ENCODE measurements at places on chromosomes 2 and 18. TPM values are rescaled to one million over a fixed set of nuclear protein-coding genes. Genes with fewer than 3 reads are reported as not detected.

GRCh38 chr18:76323891-76324290 is 171.2 kb downstream of the ZNF516 start:
- no peaks in the 10 kb centered on the region for H3K36me3 ChIP-seq
- peak overlapping the region; percentile 31 for H3K27ac ChIP-seq
- no peak overlapping the region for H3K4me3 ChIP-seq
- no peaks in the 10 kb centered on the region for H3K4me1 ChIP-seq

DNA sequence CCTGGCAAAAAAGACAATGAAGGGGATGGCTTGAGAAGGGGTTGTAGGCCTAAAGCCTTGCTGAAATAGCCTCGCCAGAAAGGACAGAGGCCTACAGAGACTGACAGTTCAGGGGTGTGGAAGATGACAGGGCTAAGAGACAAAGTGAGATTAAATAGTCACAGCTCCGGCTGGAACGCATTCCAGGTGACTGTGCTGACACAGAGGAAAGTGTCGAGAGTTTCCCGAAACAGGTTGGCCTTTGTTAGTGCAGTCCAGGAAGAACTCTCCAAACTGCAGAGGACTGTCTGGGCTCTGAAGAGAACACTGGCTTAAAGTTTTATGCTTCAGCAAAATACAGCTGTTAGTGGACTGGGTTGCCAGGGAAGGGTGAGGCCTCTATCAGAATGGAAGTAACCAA is 52.8 kb downstream of the METTL4 start:
- no peak overlapping the region for H3K4me3 ChIP-seq
- peaks cover 9% of the 10 kb centered on the region for H3K4me1 ChIP-seq
- no peak overlapping the region for H3K27ac ChIP-seq
- H3K36me3 ChIP-seq, result no peaks in the 10 kb centered on the region
- peak; percentile 7 for DNase-seq

DNA sequence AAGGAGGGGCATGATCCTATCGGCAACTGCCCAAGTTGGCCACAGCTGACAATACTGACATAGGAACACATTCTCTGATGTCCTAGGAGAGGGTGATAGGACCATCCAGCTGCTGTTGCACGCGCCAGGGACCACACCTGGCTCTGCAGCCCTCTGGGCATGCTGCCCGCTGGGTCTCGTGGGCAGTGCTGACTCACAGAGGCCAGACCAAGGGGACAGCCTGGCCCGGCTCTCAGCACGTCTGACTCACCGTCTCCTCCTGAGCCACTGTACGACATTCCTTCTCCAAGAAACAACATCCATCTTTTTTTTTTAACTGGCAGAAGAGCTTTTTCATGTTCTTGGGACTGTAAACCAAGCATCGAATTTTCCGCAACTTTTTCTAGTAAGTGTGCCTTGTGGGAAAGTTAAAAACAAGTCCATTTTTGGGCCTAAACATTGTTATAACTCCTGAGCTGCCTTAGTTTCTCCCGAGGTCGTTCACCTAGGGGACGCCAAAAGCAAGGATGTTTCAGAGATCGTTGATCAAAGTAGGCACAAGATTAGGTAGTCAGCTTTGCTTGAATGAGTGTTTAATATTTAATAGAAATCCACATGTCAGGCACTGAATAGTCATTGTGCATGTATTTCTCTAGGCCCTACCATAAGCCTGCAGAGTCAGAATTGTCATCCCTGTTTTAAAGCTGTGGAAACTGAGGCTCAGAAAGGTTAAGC is 100.3 kb downstream of the TTC32 start:
- no peaks in the 10 kb centered on the region for H3K36me3 ChIP-seq
- H3K27ac ChIP-seq, result no peak overlapping the region
- H3K4me1 ChIP-seq, result peaks cover 4% of the 10 kb centered on the region
- DNase-seq, result peak; percentile 36
- no peaks in the 10 kb centered on the region for H3K27me3 ChIP-seq

DNA sequence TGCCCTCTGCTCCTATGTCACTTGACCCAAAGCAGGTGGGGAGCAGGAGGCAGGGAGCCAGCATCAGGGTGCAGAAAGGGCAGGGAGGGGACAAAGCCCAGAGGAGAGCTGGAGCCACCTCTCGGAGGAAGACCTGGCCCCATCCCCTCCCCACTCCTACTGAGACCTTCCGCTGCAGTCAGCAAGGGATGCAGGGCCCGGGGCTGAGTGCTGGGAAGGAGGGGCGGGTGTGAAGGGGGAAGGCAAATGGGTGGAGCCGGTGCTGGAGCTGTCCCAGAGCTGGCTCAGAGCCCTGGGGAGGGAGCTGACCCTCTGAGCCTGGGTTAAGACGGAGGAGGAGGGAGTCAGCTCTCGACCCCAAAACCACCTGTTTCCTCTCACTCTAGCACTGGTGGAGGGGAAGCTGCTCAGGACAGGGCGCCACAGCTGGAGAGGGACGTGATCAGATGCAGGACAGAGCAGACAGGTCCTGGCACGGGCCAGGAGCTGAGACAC is 33.8 kb downstream of the HS1BP3 start:
- H3K4me3 ChIP-seq, result no peak overlapping the region
- H3K27me3 ChIP-seq, result no peaks in the 10 kb centered on the region
- no peaks in the 10 kb centered on the region for H3K36me3 ChIP-seq
- peak overlapping the region; percentile 82 for H3K27ac ChIP-seq
- peak; percentile 64 for DNase-seq
- H3K4me1 ChIP-seq, result peaks cover 16% of the 10 kb centered on the region

DNA sequence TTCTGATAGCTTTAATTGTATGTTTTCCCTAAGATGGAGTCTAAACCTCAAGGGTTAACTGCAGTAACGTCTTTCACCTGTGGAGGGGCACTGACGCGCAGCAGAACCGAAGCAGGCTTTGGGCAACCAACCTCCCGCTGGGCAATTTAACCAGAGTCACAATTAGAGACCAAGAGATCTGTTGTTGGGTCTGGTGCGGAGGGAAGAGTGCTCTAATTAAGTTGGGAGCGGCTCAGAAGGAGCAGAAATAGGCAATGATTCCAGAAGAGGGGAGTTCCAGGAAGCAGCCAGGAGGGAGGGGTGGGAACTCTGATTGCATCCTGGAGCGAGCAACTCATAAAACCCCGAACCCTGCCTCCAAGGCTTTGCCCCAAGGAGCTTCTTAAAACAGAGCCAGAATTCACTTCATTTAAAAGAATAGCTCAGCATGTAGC is 245.8 kb downstream of the PAX3 start:
- no peaks in the 10 kb centered on the region for H3K4me1 ChIP-seq
- H3K4me3 ChIP-seq, result no peak overlapping the region
- H3K27me3 ChIP-seq, result no peaks in the 10 kb centered on the region
- DNase-seq, result no peak
- no peaks in the 10 kb centered on the region for H3K36me3 ChIP-seq
- no peak overlapping the region for H3K27ac ChIP-seq

GRCh38 chr2:10038716-10039115 is 4.6 kb upstream of the KLF11 start:
- no peaks in the 10 kb centered on the region for H3K27me3 ChIP-seq
- DNase-seq, result no peak
- no peak overlapping the region for H3K4me3 ChIP-seq
- peaks cover 42% of the 10 kb centered on the region for H3K4me1 ChIP-seq

GRCh38 chr2:200968735-200969134 is 5.3 kb upstream of the ORC2 start:
- DNase-seq, result no peak
- no peaks in the 10 kb centered on the region for H3K36me3 ChIP-seq
- no peak overlapping the region for H3K27ac ChIP-seq
- H3K4me1 ChIP-seq, result peaks cover 3% of the 10 kb centered on the region
- H3K27me3 ChIP-seq, result no peaks in the 10 kb centered on the region

DNA sequence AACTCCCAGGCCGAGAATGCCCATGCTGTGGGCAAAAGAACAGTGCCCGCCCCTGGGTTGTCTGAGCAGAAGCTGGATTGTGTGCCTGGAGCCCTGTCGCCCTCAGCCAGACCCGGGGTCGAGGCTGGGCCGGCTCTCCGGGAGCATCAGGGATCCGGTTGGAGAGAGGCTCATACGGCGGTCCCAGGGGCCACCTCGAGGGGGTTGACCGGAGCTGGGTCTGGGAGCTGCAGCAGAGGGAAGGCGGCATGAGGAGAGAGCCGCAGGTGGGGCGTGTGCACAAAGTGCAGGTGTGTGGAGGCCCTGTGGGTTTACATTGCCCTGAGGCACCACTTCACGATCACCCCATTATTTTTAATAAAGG is 39.5 kb downstream of the MBP start:
- H3K4me1 ChIP-seq, result no peaks in the 10 kb centered on the region
- no peak overlapping the region for H3K4me3 ChIP-seq
- no peak overlapping the region for H3K27ac ChIP-seq
- no peak for DNase-seq
- no peaks in the 10 kb centered on the region for H3K27me3 ChIP-seq
- H3K36me3 ChIP-seq, result no peaks in the 10 kb centered on the region

DNA sequence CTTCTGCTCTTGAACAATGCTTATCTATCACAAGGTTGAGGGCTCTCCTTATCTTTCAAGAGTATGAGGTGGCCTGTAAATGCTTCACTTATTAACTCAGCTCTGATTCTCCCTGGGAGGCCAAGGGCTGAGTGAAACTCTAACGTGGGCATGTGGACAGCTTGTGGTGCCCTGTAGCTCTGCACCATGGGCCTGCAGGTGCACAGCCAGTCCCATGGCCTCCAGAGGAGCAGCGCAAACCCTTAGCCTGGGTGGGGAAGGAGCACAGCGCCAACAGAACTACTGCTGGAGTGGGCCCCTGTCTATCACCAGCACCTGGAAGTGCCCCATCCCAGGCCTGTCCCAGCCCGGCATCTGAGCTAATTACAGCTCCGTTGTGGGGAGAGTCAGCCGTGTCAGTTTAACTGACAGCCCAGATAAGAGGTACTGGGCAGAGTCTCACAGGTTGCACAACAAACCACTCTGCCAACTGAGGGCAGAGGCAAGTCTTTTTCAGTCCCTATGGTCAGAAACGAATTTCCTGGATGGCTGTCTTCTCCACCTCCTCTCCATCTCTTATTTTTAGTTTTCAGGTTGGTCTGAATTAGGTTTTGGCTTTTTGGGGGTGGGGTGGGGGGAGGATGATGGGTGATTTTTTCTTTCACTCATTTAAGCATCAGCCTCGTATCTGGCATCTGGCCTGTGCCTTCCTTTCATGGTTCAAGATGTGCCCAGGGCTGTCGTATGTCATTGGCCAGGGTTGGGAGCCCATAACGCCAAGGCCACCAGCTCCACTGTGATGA is 219.5 kb downstream of the BCL2 start:
- H3K27ac ChIP-seq, result peak overlapping the region; percentile 71
- no peak overlapping the region for H3K4me3 ChIP-seq
- peaks cover 14% of the 10 kb centered on the region for H3K4me1 ChIP-seq
- no peaks in the 10 kb centered on the region for H3K36me3 ChIP-seq

DNA sequence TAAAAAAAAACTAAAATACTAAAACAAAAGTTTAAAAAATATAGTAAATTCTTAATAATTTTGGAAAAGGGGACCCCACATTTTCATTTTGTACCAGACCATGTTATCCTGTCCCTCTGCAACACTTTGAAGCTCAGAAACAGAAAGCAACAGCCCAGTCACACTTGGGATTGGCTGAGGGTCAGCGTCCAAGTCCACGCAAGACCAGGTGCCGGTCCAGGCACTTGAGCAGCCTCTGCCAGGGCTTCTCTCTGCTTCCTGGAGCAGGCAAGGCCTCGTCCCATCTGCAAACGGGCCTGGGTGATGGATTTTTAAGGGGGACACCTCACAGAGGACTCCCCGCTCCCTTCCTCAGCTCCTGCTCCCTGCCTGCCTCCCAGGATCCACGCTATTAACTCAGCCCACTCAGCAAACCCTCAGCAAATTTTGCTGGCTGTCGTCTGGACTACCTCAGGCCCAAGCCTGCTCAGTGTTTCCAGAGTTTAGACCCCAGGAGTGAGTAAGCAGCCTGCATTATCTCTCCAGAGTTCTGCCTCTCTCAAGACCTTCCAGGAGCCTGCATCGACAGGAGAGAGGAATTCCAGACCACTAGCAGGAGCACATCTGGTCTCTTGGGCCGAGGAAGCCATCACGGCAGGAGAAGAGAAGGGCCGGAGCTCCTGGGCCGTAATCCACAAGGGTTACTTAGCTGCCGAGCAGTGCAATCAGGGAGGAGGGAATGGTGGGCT is 88.7 kb upstream of the STPG4 start:
- no peaks in the 10 kb centered on the region for H3K27me3 ChIP-seq
- H3K4me3 ChIP-seq, result no peak overlapping the region
- DNase-seq, result no peak
- H3K27ac ChIP-seq, result no peak overlapping the region
- no peaks in the 10 kb centered on the region for H3K36me3 ChIP-seq

GRCh38 chr2:204880928-204881327 is 335.7 kb downstream of the PARD3B start:
- no peak for DNase-seq
- H3K36me3 ChIP-seq, result no peaks in the 10 kb centered on the region
- H3K4me3 ChIP-seq, result no peak overlapping the region
- H3K27me3 ChIP-seq, result no peaks in the 10 kb centered on the region
- no peak overlapping the region for H3K27ac ChIP-seq

DNA sequence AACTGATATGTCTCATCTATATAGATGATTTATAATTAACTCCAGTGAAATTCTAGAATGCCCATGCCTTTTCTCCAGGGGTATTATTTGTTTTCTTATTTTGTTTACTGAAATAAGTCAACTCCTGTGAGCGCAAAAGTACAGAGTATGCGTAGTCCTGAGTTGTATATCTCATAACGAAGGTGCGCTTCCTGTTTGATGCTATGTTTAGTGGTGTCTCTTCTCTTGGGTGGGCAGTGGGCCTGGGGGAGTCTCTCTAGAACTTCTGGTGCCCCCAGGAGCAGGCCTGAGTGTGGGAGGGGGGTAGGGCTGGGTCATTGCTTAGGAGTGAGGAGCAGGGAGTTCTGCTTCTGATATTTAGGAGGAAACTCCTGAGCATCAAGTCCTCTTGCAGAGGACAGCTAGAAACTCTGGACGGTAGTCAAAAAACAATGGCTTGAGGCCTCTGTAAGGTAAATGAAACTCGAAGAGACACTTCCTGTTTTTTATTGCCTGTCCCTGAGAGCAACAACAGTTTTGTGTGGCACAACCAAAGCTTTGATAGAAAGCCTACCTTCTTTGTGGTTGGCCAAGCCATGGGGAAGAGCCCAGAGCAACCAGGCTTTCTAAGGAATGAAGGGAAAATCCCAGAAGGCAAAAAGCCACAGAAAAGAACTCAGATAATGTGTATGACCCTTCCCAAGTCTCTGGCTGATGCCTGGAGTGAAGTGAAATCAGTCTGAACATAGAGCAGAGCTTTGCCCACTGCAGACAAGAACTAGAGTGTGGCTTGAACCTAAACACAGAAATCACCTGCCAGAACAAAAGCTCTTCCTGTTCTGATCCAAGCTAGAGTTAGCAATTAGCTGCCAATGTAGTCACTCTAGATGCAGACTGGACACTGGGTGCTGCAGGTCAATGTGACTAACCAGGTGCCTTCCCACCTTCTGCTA is 8.5 kb upstream of the SP140L start:
- no peak overlapping the region for H3K4me3 ChIP-seq
- DNase-seq, result no peak
- H3K36me3 ChIP-seq, result no peaks in the 10 kb centered on the region

DNA sequence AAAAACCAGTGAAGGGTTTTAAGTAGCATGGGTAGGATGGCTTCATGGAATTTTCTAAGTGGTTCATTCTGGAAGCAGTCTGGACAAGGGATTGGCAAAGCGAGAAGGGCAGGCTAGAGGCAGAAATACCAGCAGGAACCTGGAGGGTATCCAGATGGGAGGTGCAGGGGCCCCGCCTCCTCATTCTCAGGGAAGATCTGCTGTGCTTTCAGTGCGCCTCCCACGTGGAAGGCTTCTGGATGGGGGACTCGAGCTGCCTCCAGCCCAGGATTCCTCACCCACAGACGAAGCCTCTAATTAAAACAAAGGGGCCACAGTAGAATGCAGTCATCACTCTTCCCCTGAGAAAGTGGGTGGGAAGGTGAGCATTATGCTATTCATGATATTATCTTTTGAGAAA is 79.8 kb downstream of the VSNL1 start:
- no peak overlapping the region for H3K27ac ChIP-seq
- H3K36me3 ChIP-seq, result no peaks in the 10 kb centered on the region
- no peaks in the 10 kb centered on the region for H3K27me3 ChIP-seq
- no peak for DNase-seq

HOXD13 gene
- polyA plus RNA-seq, result not detected

SDC1 gene
- polyA plus RNA-seq, result 16.1 TPM

FN1 gene
- 17.9 TPM for polyA plus RNA-seq

ASB18 gene
- not detected for polyA plus RNA-seq
